ENCODE measurements at places on chromosomes 13 and 19. TPM values are rescaled to one million over a fixed set of nuclear protein-coding genes. Genes with fewer than 3 reads are reported as not detected.

The IFNL1 gene
- total RNA-seq, result not detected

- DNase-seq, result peak; percentile 61
These were observed 800 bp downstream of the ETFB start for GRCh38 chr19:51365211-51365964.

The NAPA gene
- 48.5 TPM for total RNA-seq

GRCh38 chr19:3506384-3507340 is 551 bp downstream of the FZR1 start:
- DNase-seq, result no peak

DNA sequence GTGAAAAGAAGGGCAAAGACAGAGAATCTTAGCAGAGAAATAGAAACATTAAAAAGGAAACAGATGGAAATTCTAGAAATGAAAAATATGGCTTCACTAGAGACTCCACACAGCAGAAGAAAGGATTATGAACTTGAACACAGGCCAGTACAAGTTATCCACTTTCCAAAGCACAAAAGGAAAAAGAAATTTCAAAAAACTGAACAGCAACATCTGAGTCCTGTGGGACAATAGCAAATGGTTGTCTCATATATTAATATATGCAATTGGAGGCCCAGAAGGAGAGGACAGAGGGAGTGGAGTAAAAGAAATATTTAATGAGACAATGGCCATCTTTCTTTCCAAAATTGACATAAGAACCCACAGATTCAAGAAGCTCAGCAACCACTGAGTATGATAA is 141.7 kb upstream of the GJB6 start:
- DNase-seq, result no peak

The VSTM2B gene
- not detected for total RNA-seq

The SLC17A7 gene
- not detected for total RNA-seq

DNA sequence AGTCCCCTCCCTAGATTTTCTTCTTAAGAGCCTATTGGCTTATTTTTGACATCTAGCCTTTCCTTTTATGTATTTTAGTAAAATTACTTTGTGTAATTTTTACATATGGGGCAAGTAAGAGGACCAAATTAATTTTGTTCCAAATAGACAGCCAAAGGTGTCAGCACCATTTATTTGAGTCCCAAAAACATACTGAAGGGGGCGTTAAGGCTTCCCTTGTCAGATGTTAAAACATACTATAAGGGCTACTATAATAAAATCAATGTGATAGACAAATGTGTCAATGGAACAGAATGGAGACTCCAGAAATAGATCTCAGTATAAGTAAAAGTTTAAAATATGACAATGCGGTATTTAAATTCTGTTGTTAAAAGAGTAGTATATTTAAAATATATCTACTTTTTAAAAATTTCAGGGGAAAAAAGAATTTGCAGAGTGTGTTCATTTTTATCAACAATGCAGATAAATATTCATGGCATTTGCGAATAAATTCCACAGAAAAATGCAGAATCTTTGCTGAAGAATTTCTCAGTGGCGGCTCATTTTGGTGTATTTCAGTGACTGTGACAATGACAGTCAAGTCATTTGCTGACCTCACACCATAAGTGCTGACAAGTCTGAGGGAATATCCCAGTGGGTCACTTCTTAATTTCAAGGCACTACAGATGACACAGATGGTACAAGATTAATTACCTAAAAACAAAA is 133.7 kb downstream of the MTUS2 start:
- no peak for DNase-seq

DNA sequence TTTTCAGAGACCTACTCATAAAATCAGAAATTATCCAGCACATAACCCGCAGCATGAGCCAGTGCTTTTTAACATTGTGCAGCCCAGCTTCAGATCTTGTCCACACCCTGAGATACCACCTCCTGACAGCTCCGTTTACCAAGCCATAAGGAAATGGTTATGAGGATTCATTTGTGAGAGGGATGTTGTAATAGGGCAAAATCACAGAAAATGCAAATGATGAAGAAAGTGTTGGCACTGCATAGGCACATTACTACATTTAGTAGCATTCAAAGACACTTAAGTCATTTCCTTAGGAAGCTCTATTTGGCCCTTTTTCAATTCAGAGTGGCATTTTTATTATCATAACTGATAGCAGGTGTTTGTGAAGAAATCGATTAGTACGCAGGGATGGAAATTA is 277.5 kb downstream of the DNAJC15 start:
- DNase-seq, result no peak

GRCh38 chr19:16605553-16605994 is 22.4 kb downstream of the MED26 start:
- no peak for DNase-seq
